ENCODE measurements at places on chromosomes 3 and 15.

- no peak for DNase-seq
Observed at GRCh38 chr15:81411051-81411450, 37.0 kb upstream of the TMC3 start.

- DNase-seq, result no peak
Observed at GRCh38 chr3:13188975-13189374, 115.7 kb upstream of the IQSEC1 start.

- DNase-seq, result no peak
Observed at GRCh38 chr3:69085168-69085832, 563 bp downstream of the ARL6IP5 start.

DNA sequence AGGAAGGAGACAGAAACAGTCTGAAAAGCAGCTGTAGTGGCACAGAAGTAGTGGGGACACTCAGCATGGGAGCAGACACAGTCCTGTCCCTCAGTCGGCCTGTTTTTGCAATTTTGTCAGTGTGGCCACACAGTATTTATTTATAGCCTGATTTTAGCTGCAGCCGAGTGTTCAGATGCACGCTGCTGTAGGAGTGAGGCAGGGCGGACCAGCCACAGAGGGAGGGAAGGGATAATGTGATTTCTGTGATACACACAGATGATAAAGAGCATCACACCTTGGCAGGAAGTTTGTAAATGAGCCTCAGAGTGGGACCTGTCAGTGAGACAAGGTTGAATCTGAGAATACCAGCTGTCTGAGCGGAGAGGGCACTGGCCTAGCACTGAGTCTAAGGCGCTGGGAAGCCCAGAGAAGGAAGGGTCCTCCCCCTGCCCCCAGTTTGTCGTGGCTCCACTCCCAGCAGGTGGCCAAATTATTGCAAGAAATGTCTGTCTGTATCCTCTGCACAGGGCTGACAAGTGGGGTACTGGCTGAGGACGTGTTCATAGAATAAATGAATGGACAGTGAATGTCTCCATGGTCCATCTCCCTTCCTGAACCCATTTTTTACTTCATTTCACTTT, 3.8 kb downstream of the PSTPIP1 start:
- no peak for DNase-seq

GRCh38 chr3:176807938-176808337, 389.3 kb downstream of the TBL1XR1 start:
- no peak for DNase-seq

DNA sequence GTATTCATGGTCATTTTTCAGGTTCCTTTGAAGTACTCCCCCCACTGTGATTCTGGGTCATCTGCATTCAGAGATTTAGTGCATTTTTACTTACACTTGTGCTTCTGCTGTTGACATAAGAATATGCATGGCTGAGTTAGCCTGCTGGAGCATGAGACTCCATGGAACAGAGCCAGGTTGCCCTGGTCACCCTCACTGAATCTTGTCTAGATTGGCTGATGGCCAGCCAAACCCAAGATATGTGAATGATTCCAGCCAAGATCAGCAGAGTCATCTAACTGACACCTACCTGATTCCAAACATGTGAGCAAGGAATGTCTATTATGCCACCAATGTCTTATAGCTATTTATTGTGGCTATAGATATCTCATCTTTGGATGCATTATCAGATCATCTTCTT, 25.1 kb downstream of the DTWD1 start:
- peak; percentile 36 for DNase-seq

DNA sequence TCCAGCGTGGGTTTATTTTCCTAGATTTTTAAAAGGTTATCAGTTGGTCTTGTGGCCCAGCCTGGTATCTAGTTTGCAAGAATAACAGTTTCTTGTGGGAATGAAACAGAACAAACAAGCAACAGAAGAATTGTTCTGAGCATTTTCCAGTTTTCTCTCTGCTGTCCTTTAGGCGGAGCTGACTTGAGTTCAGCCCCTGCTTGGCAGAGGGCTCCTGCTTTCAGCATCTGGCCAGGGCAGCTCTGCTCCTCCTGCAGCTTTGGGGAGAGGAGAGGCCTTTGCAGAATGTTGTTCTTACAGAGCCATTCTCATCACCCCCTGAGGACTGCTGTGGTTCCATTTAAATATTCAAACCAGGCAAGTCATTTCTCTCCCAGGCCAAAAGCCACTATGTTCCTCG, 117.7 kb downstream of the ALDH1A2 start:
- no peak for DNase-seq

DNA sequence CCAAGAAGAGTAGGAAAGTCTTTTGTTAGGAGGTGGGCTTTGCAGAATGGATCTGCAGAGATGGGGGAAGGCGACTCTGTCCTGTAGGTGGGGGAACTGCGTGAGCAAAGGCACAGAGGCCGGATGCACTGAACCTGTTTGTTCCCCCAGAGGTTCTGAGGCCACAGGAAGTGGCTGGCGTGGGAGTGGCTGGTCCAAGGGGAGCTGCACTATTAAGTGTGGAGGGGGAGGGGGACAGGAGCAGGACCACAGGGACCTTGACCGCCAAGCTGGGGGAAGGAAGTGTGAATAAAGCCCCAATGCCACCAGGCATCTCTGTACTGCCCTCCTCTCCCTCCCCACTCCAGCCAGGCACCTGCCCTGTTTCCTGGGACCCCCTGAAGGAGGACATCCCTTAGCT, 51.8 kb downstream of the CYP11A1 start:
- DNase-seq, result no peak

DNA sequence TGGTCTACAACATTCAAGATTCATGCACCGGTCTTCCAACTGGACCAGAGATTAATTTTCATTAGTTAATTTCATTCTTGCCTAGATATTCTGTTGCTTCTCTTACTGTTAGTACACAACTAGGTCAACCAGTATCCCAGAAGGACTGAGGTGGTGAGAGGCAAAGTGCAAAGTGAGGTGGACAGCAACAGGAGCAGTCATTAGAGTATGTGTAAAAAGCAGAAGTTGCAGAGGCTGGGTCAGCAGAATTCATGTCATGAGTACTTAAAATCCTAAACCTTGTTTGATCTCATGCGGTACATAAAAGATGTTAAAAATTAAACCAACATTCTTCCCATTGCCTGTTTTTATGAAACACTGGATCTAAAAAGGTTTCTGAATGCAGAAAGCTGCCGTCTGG, 46.7 kb downstream of the PARP14 start:
- DNase-seq, result no peak

DNA sequence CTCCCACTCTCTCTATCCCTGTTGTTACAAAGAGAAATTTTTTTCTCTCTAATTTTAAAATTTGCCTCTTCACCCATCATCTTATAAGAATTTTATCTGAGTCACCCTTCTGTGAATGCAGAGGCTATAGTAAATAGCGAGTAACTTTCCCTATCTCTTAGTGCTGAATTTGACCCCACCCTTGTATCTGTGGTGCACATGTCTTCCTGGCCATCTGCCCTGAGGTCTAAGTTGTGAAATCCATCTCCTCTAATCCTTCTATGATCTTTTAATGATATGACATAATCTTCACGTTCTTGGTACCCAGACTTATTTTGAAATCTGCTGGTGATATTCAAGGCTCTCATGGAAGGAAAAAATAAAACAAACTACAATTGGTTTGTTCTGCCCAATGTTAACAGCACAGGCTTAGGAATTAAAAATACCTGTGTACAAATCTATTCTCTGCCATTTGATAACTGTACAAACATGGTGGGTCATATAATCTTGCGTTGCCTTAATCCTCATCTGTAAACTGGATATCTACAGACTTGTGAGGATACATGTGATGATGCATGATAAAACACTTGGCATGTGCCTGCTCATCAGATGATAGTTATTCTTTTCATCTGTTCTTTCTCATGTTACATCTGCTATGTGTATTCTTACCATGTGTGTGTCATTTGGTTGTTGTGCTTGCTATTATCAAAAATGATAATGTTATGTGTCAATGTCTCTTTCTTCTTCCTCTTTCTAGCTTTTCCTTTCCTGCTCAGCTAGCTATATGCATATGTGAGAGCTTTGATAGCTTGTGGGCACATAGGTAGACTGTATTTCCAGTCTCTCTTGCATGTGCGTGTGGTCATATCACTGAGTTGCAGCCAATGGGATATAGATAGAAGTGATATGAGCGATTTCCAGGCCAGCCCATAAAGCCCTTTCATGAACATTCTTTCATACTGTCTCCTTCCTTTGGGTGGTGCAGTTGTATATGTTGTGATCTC, 13.7 kb upstream of the CCR3 start:
- peak; percentile 36 for DNase-seq

- DNase-seq, result peak; percentile 10
Observed at GRCh38 chr3:9704347-9705322, 1.0 kb downstream of the CPNE9 start.

Measured in LoVo (cell line).